ENCODE measurements at places on chromosomes 13 and 19.

DNA sequence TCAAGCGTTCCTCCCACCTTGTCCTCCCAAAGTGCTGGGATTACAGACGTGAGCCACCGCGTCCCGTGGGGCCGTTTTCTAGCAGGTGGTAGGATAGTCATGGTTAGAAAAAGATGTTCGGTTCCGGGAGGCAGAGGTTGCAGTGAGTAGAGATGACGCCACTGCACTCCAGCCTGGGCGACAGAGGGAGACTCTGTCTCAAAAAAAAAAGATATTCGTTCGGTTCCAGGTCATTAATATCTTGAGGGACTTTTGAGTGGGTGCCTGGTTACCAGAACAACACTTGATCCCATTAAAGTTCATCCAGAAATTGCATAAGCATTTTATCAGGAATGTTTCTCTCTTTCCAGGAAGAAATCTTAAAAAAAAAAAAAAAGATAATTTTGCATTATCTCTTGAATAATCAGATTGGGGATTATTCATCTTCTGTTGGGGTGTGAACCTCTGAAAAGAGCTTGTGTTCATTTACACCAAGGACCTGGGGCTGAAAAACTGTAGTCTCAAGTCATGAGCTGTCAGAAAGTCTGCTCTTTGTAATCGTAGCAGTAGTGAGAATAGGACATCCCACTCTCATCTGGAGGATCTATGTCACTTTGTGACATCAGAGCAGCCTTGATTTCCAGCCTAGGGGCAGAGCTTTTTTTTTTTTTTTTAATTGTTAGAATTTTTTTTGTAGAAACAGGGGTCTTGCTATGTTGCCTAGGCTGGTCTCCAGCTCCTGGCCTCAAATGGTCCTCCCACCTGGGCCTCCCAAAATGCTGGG is 1.0 kb upstream of the ETHE1 start:
- DNase-seq, result no peak

DNA sequence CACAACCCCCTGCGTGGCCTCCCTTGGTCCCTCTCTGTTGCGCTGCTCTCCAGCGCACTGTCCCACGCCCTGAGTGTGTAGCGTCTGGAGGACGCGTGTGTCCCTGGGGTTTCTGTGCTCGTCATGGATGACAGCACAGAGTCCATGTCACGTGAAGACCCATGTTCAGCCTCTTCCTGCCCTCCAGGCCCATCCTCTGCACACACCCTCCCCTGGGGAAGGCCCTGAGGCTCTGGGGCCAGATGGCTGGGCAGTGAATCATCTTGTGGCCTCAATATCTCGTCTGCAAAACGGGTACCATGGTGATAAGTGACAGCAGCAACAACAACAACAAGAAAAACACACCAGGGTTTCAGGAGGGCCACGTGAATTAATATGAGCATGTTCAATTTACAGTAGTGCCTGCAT is 71.5 kb upstream of the ARHGEF7 start:
- DNase-seq, result no peak

- DNase-seq, result peak; percentile 97
These were observed 12.8 kb downstream of the IER2 start for GRCh38 chr19:13162724-13163608.

DNA sequence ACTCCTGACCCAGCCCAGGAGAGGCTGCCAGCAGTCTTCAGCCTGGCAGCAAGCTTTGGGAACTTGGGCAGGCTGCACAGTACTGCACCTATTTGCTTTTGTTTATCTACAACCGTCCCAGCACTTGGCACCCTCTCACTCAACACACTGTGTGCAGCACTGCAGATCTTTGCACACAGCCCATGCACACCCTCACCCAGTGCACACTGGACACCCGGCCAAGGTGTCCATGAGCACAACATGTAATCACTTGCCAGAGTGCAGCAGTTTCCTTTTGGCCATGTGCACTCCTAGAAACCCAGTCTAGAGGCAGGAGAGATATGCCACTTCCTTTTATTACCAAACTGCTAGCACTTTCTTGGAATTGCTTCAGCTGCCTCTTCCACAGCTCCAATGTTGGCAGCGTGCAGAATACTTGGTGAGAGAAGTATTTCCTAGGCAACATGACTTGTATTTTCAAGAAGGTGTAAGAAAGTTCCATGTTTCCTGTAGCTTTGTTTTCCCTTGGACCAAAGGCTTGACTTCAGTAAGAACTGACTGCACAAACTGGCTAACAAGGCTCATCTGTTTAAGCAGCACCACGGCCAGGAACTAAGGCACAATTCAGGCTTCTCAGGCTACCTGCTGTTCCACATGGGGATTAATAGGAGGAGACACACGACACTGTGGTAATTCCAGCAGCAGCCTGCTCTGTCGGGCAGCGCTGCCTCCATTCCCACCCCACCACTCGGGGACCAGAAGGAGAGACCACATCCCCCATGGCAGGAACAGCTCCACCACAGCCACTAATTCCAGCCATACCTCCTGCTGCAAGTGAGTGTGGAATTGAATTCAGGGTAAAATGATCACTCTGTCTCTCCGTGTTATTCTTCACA is 15.3 kb downstream of the ATP7B start:
- DNase-seq, result no peak

DNA sequence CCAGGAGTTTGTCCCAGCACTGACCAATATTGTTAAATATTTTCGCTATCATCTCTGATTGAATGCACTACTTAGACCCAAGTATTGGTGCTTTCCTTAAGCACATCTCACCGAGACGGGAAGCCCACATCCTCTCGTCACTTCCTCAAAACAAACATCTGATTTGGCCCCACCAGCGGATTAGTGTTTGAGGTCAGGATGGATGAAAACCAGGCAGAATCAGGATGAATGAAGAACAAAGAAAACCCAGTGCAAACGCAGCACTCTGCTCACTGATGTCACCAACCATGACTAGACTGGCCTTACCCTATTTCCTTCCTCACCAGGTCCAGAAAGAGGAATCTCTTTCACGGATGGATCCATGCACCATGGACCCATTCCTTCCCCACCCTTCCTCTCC is 6.0 kb downstream of the PLAUR start:
- no peak for DNase-seq

- no peak for DNase-seq
These were observed 40.1 kb downstream of the RFX2 start for GRCh38 chr19:6070207-6070681.

- no peak for DNase-seq
These were observed 8.9 kb downstream of the TTYH1 start for GRCh38 chr19:54424201-54424600.

GRCh38 chr19:41785653-41786052 is 10.7 kb upstream of the CEACAM3 start:
- peak; percentile 24 for DNase-seq

GRCh38 chr13:33677215-33677614 is 140.7 kb upstream of the RFC3 start:
- no peak for DNase-seq

DNA sequence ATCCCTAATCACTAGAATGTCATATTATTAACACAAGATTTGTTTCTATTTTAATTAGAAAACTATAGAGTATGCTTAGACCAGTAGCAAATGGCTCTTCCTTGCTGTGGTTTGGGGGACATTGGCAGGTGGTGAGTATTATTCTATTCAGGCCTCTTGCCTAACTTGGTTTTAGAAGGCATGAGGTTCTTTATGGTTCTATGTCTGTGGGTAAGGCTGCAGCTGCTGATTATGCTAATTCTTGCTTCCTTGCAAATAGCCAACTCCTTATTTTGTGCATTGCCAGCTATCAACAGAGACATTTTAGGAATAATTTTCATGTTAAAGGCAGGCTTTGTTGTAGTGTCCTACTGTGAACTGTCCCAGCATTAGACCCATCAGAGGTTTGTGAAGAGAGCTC is 1344.9 kb downstream of the UQCRFS1 start:
- no peak for DNase-seq

GRCh38 chr13:57946361-57946760 is 314.8 kb downstream of the PCDH17 start:
- DNase-seq, result no peak

DNA sequence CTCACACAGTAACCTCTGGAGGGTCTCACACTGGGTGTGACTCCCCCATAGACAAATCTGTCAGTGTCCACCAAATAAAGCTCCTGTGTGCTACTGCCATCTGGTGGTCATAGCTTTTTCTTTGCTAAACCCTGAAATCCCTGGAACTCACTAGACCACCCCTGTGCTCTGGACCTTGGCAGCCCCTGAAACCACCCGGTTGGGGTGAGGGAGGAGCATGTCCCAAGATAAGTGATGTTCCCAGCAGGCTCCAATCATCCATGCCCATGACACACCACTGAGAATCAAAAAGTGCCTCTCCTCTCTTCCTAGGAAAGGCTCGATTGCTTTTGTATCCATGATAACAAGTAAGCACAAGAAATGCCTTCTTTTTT is 6.5 kb upstream of the HSD17B14 start:
- DNase-seq, result peak; percentile 62

DNA sequence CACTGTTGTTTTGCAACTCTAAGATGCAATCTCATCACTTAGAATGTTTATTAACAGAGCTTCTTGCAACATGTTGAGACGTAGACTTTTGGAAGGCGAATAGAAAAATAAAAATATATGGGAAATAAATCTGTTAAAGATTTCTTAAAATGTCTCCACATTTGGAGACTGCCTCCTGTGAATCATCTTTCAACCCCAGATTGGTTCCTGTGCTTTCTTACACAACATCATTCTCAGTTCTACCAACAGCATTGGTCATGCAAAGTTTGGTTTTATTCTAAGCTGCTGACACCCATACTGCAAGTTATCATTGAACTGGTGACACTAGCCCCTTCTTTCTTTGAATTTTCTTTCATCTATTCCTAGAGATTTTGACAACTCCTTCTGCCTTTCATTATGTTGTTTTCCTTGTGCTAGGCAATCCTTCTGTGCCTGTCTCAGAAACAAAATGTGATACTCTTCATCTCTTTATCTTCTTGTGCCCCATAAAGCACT is 1.6 kb upstream of the IGFL3 start:
- DNase-seq, result no peak

- DNase-seq, result no peak
These were observed 1.7 kb downstream of the PCDH8 start for GRCh38 chr13:52846567-52847321.

DNA sequence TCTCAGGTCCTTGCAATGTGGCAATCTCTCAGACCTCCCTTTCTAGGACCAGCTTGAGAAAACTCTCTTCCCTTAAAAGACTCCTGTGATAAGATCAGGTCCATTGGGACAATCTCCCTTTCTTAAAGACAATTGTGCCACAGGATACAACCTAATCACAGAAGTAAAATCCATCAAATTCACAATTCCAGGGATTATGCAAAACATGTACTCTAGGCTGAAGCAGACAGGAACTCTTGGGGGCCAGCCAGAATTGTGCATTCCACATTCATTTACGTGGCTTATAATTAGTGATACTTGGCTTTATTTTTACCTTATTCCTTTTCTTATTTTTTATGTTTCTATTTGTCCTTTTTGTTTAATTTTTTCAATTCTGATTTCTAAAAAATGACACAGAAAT is 257.9 kb downstream of the KLF12 start:
- no peak for DNase-seq

DNA sequence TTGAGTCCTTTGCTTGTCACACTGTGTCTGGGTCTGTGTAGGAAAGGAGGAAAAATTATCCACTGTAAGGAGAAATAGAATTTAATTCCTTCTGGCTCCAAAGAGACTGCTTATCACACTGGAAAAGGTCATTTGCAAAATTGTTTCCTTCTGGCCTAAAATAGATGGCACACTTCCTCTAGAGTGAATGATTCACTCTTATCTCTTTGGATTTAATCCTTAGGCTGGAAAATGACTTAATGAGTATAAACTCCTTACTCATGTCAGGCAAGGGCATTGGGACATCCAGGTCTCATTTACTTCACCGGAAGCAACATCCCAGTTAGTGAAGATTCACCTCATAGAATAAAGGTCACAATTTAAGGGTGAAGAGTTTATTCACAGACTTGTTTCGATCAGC is 293.6 kb downstream of the OXGR1 start:
- DNase-seq, result no peak

DNA sequence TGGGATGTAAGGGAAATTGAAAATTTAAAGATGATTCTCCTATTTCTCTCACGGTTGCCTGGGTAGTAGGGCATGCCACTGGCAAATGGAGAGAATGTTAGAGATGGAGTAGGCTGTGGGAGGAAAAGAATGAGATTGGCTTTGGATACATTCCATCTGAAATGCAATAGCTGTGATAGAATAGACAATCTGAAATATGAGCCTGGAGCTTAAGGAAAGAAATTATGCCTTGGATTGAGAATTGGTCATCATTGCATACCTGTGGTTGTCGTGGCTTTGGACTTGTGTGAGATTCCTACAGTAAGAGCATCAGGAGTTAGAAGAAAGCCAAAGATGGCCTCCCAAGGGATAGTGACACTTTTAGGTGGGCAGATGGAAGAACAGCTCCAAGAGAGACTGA is 305.1 kb upstream of the SLC10A2 start:
- no peak for DNase-seq

GRCh38 chr19:33778089-33778791 is 18.4 kb upstream of the KCTD15 start:
- DNase-seq, result peak; percentile 72

DNA sequence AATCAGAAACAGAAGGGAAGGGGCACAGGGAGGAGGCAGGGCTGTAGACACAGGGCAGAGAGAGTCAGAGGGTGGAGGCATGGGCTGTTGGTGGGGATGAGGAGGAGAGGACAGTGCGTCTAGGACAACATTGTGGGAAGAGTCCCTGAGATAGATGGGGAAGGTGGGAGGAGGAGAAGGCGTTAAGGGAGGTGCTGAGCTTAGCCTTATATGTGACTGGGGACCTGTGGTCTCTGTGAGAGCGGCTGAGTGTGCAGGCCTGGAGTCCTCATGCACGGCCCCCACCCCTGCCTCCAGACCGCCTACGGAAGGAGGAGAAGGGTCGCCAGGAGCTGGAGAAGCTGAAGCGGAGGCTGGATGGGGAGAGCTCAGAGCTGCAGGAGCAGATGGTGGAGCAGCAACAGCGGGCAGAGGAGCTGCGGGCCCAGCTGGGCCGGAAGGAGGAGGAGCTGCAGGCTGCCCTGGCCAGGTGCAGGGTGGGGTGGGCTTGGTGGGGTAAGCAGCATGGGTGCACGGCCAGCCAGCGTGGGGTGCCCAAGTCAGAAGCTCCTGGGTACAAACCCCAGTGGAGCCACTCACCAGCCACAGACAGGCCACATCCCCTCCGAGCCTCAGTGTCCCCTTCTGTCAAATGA is 56.8 kb downstream of the KCNC3 start:
- no peak for DNase-seq

DNA sequence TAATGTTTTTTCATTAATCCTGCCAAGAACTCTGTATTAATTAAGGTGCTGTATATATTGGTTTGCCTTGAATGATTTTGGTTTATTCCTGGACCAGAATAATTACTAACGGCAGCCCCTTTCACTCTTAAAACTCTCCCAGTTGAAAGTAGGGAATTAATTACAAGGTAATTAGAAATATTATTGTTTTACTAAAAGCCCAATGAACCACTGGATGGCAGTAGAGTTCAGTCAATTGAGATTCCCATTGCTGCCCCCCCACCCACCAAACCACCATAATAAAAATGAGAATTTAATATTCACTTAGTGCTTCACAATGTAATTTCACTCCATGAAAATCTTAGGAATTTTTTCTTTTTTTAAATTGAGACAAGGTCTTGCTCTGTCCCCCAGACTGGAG is 13.7 kb downstream of the WBP4 start:
- DNase-seq, result no peak

All from ovary (tissue), 10 donors.